ENCODE measurements at places on chromosomes 5 and 9. TPM values are rescaled to one million over a fixed set of nuclear protein-coding genes. Genes with fewer than 3 reads are reported as not detected.

RIC1 gene
- 28.8 TPM for total RNA-seq

NR5A1 gene
- not detected for total RNA-seq

GPRIN1 gene
- total RNA-seq, result 7.1 TPM

GADD45G gene
- total RNA-seq, result 6.1 TPM

GLRA1 gene
- not detected for total RNA-seq

TAF11L10 gene
- total RNA-seq, result not detected

RBM18 gene
- 13.0 TPM for total RNA-seq

SPINK7 gene
- not detected for total RNA-seq

ENHO gene
- total RNA-seq, result not detected

NUTM2F gene
- not detected for total RNA-seq

BHMT gene
- not detected for total RNA-seq

SLC46A2 gene
- not detected for total RNA-seq

C9 gene
- not detected for total RNA-seq

SLC6A3 gene
- not detected for total RNA-seq

MLANA gene
- total RNA-seq, result not detected

PDLIM4 gene
- total RNA-seq, result 37.3 TPM

SNCB gene
- not detected for total RNA-seq

EGFLAM gene
- total RNA-seq, result 0.08 TPM

ZCCHC10 gene
- total RNA-seq, result 7.8 TPM

FCN1 gene
- not detected for total RNA-seq

ORM2 gene
- total RNA-seq, result not detected

AHRR gene
- 8.8 TPM for total RNA-seq

SLC34A3 gene
- total RNA-seq, result not detected

ECSCR gene
- 0.36 TPM for total RNA-seq

ISL1 gene
- 0.18 TPM for total RNA-seq

LPAR1 gene
- total RNA-seq, result 39.2 TPM

SKP2 gene
- 36.3 TPM for total RNA-seq

TGFBI gene
- total RNA-seq, result 227 TPM

GRM6 gene
- total RNA-seq, result not detected

INSYN2B gene
- total RNA-seq, result 7.8 TPM

F2RL2 gene
- total RNA-seq, result 18.6 TPM

TTC1 gene
- 43.4 TPM for total RNA-seq
